Right renal cortex interstitium (tissue), 3 donors: ENCODE measurements at places on chromosomes 11 and 22. TPM values are rescaled to one million over a fixed set of nuclear protein-coding genes. Genes with fewer than 3 reads are reported as not detected.

DNA sequence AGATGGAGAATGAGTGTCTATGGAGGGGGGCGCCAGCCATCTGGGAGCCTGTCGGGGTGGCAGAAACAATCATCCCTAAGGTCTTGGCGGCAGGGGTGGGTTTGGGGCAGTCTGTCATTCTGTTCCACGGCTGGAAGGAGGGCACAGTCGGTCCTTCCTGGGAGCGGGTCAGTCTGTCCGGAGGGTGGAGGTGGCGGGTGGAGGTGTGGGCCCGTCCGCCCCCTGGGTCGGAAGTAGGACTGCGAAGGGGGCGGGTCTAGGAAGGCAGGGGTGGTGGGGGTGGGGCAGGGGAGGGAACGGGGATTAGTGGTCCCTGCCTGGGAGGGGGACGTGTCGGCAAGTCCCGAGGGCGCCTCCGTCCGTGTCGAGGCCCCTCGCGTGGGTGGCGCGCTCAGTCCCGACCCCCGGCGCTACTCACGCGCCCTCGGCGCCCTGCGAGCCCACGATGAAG, 461 bp downstream of the TBC1D10A start:
- no peak for DNase-seq

- no peak for DNase-seq
Measured at GRCh38 chr11:69198891-69199582, 43.3 kb downstream of the SMIM38 start.

GRCh38 chr11:66879000-66879399, 22.1 kb downstream of the LRFN4 start:
- DNase-seq = no peak

DNA sequence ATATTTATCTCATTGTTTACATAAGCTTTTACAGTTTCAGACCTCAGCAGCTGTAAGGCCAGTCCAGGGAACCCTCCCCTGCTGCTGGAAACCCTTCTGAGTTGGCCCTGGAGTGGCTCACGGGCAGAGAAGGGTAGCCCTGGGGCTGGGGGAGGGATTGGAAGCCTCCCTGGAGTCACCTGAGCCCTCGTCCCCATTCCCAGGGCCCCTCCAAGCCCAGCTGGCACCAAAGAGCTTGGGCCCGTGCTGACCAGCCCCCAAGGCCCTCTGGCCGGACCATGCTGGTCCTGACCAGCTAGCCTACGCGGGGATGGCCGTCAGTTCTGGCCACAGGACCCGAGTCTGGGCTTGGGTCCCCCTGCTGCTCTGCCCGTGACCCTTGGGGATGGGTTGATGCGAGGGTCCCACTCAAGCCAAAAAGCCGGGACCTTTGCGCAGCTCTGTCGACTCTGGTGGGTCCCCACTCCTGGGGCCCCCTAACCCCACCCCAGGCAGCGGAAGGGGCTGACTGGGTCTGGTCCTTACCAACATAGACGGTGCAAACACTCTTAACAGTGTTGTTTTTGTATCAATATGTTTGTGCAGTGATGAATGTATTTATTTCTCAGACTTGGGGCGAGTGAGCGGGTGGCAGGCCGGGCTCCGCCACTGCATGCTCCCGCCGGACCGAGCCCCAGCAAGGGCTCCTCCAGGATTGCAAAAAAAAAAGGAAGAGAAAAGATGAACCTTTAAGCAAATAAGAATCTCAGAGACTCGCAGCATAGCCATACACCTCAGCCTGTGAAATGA, 17.5 kb upstream of the TMEM191C start:
- no peak for DNase-seq

- no peak for DNase-seq
Measured at GRCh38 chr11:20156876-20157613, 3.2 kb downstream of the DBX1 start.

GRCh38 chr11:27653990-27654758, 46.1 kb downstream of the BDNF start:
- DNase-seq = no peak

DNA sequence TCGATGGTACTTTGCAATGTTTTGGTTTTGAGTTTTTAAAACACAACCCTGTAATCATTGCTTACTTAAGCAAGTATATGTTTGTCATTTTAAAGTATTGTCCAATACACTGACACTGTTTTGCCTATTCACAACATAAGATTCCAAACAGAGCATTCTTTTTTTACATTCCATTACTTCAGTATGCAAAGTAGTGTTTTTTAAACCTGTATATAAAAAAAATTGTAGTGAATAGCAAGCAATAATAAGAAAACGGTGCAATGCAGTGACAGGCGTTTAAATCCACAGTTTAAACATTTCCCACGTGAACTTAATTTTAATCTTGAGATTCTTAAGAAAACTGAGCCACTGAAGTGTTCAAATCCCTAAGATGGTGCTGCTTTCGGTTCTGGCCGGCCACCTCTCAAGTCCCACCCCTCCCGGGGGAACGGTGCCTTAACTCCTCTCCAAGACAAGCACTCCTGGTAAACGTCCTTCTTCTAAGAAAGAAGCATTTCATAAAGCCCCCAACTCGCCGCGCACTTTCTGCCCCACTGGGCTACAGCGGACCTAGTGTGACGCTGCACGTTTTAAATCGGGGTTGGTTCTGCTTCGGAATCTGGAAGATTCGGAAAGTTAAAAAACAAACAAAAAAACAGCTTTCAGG, 2.9 kb downstream of the PGR start:
- DNase-seq = no peak

Gene MICAL3
- polyA plus RNA-seq = 29.0 TPM

Gene OR2AG2
- polyA plus RNA-seq = 0.10 TPM
